ENCODE measurements at places on chromosomes 16 and 17.
A peak's percentile ranks its signal among the peaks of the same experiment; 100 is the strongest.

- DNase-seq, result no peak
Measured at GRCh38 chr17:50608700-50609379, 25.8 kb upstream of the ABCC3 start.

- no peak for DNase-seq
Measured at GRCh38 chr16:64532117-64532516, 589.7 kb downstream of the CDH11 start.

- no peak for DNase-seq
Measured at GRCh38 chr16:27316038-27316680, 2.4 kb downstream of the IL4R start.

DNA sequence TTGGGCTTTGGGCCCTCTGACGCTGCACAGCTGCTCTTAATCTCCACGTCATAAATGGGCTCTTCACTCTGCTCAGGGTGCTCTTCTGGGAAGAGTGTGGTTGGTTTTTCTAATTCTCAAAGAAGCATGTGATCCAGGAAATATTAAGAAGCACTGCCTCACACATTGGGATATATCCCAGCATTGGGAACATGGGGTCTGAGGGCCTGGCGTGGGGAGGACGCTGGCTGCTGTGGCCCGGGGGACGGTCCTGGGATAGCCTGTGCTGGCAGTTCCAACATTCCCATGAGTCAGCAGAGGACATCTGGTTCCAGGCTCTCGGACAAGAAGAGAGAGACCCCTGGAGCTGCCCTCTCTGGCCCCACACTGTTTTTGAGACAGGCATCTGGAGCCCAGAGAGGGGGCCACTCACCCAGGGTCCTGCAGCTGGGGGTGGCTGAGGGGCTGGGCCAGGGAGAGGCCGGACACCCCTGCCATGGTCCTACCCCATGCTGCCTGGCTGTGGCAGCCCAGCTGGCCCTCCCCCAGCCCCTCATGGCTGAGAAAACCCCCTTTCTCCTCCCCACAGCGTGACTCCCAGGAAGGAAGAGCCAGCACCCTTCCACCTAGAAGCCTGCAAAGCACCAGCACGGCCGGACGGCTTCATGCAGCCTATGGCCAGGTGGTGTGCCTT lies 58.8 kb downstream of the NT5M start:
- no peak for DNase-seq

GRCh38 chr17:13597723-13598347 lies 3.9 kb downstream of the HS3ST3A1 start:
- DNase-seq, result no peak

DNA sequence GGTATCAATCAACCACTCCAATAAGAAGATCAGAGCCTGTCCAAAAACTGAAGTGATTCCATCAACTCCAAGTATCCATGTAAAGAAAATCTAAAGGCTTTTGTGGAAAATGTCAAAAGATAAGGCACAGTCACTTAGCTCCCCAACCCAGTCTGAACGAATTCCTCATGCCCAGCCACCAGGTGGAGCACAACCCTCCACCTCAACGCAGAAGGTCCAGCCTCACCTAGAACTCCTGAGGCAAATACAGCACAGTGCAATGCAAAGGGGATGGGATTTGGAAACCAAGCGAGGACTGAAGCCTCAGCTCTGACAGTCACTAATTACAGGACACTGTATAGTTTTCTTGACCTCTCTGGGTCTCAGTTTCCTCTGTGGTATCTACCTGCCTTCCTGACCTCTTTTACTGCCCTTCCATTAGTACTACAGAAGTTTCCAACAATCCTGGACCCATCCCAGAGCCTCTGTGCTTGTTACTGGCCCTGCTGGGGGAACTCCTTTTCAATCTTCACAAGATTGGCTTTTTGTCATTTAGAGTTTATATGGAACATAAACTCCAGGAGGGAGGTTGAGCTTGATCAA lies 2.0 kb downstream of the NCBP3 start:
- peak; percentile 29 for DNase-seq

GRCh38 chr16:31397096-31397660 lies 4.0 kb downstream of the ITGAD start:
- DNase-seq, result no peak

GRCh38 chr16:75250809-75251279 lies 580 bp downstream of the BCAR1 start:
- no peak for DNase-seq

DNA sequence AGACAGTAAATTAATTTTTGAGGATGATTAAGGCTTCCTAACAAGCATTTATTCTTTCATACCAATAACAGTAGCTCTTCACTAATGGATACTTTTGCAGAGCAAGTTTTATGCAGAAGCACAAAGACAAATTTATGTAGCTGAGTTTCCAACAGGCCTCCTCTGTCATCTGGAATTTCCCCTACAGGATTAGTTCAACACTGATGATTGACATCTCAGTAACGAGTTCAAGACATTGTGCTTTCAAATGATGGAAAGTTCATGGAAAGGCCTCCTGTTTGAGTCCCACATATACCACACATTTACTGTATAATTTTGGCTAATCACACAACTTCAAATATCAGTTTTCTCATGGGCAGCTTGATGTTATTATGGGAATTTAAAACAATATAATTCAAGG lies 40.6 kb downstream of the ABCA10 start:
- DNase-seq, result no peak

GRCh38 chr16:50819706-50820105 lies 77.8 kb downstream of the CYLD start:
- no peak for DNase-seq

GRCh38 chr16:87690911-87691685 lies 74.7 kb downstream of the KLHDC4 start:
- no peak for DNase-seq

DNA sequence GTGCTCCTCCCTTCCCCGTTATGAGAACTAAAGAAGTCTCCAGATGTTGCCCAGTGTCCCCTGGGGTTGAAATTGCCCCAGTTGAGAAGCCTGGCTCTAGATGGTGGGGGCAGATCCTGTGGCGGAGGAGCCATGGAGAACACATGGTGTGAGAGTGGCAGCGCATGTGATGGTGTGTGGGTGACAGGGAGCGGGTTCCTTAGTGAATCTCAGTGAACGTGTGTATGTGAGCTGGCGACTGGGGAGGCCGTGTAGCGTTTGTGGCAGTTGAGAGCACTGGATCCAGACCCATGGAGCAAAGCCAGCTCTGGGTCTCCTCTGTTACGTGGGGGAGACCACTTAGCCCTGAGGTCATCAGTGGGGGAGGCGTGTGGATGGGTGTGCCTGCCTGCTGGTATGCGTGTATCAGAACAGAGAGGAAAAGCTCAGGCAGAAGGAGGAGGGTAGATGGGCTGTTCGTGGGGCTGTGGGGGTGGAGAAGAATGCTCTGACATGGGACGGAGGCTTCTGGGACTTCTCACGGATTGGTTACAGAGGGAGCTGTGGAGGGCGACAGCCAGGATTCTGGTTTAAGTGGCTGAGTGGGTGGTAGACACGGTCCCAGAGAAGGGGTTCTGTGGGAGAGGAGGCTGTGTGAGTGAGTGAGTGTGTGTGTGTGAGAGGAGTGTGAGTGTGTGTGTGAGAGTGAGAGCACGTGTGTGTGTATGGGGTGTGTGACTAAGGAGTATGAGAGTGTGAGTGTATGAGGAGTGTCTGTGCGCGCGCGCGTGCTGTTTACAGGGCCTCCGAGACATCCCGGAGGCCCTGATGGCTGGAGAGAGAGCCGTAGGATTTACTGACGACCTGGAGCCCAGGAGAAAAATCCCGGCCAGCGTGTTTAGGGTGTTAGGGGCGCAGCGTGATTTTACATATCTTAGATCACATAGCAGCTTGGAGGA lies 193.8 kb downstream of the SNX29 start:
- no peak for DNase-seq

DNA sequence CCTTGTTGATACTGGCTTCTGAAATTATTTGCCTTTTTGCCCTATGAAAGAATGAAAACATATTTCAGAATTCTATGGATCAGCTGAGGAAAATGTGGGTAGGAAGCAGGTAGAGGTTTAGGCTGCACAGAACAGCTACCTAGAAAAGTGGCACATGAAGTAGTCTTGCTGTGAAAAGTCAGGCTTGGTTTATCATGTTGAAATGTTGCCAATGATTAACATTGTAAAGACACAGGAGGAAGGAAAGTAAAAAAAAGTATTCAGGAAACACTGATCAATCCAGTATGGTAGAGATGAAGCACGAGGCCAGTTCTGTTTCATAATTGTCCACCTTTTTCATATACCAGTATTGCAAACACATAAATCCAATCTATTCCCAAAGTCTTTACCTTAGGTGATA lies 29.9 kb downstream of the ABCA6 start:
- DNase-seq, result no peak

GRCh38 chr16:14496786-14497185 lies 133.3 kb downstream of the PARN start:
- DNase-seq, result no peak

DNA sequence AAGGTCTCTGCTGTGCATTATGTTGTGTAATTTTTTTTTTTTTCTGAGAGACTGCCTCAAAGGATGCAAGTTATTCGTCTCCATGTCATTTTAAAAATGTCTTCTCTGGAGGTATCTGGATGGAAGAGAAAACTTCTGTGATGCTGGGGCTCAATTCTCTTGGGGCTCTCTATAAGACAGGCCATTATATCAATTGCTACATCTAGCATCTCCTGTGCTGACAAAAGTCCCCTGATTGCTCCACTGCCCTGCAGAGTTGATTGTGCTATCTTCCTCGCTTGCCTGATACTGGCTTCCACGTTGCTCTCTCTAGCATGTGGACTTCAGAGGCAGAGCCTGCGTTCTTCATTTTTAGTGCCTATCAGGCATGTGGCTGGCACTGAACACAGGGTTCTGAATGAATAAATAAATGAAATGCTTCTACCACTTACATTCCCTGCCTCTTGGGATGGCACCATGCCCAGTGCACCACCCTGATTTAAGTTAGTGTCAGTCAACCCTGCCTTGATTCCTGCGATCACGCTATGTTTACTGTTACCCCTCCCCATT lies 1035.5 kb upstream of the EEF2KMT start:
- no peak for DNase-seq

- no peak for DNase-seq
Measured at GRCh38 chr16:49866595-49867071, 10.7 kb upstream of the ZNF423 start.

DNA sequence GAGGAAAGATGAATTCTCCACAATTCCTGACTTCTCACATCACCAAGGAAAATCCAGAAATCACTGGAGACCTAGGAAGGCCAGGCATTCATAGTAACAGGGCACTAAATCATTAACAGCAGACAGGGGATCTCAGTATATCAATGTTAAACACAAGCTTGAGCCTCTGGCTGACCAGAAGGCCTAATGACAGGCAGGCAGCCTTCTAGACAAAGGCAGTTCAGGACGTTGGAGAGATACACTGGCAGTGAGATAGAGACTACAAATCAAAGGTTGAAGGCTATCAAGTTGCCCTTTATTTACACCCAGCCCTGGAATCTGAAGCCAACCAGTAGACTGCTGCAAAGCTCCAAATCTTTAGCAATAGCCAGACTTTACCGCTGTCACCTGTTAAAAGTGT lies 422.8 kb upstream of the CCL2 start:
- no peak for DNase-seq

DNA sequence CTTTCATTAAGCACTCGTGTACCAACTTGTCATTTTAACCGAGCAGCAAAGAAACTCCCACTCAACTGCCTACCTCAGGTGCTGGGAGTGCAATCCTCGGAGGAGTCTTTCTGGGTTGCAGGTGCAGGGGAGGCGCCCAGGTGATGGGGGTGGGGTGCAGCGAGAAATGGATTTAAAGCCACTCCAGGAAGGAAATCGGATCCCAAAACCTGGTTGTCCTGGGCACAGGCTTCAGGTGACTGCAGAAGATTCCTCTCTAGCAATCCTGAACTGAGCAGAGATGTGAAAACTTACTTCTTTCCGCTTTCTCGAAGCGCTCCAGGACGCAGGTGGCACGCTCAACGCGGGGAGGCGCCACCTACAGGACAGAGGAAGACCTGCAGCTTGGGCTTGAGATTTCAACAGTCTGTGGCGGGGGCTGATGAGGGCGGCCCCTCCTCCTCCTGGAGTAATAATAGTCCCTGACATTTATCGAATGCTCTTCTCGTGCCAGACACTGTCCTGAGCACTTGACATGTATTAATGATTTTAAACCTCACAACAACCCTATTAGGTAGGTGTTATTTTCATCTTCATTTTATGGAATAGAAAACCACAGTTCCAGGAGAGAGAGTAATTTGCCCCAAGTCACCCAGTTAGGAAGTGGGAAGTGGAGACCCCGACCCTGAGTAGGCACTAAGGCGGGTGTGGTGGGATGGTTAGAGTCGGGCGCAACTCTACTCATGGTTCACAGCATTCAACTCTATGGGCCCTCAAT lies 27.2 kb upstream of the SKAP1 start:
- DNase-seq, result peak; percentile 52

GRCh38 chr16:82136956-82137821 lies 32.8 kb downstream of the MPHOSPH6 start:
- DNase-seq, result no peak

DNA sequence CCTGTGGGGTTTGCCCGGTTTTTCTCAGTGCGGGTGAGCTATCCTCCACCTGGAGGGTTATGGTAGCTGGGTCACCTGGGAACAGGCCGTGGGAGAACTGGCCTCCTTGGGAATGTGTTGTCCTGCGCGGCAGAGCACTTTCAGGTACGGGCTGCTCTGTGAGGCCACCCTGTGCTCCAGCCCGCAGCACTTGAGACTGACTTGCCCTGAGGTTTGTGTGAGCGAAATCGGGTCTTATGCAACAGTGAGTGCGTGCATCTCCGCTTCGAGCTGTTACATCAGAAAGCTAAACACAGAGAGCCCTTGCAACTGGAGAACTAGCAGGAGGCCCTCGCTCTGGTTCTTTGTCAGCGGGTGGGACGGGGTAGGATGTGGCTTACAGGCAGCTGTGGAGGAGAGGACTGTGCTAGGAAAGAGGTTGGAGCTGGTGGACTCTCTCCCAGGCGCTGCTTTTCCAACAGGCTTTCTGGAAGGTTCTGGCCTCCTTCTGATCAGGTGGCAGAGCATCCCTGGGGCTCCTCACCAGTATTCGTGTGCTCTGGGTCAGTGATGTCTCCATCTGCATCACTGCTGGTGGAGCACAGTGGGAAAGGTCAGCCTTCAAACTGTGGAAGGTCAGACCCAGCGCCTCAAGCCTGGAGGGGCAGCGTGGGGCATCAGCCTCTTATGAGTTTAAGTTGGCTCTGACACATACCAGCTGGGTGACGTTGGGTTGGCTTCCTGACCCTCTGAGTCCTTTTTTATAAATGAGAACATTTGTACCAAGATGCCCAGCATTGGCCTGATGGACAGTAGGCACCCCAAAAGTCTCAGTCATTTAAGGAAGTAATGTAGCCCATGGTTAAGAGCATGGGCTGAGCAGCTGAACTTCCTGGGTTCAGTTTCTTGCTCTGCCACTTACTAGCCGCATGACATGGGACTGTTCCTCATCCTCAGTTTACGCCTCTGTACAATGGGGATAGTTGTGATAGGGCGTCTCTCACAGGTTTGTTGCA lies 76.3 kb downstream of the KSR1 start:
- no peak for DNase-seq

GRCh38 chr17:40526668-40527067 lies 25.2 kb upstream of the TNS4 start:
- no peak for DNase-seq

Data from activated CD8-positive, alpha-beta memory T cell treated with anti-CD3 and anti-CD28 coated beads for 1 hour (primary cell).